Dermis microvascular lymphatic vessel endothelial cell (primary cell): ENCODE measurements at places on chromosomes 12 and 14.
A peak's percentile ranks its signal among the peaks of the same experiment; 100 is the strongest.

- no peak for DNase-seq
Measured at GRCh38 chr12:12249216-12250050, 17.4 kb downstream of the LRP6 start.

DNA sequence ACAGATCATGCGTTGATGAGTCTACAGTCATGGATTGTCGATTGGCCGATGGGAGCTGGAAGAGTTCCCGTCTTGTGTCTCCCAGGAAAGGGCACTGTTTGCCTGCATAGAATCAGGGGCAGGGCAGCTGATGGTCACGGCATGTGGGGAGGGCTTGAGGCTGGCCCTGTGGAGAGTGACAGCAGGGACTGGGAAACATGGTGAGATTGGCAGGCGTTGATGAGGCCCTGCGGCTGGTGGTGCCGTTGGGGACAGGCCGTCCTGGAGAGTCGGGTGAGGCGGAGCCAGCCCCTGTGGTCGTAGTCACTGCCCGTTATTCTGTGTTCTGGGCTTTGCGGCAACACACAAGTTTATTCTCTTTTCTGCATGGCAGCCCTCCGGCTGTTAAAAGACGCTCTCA is 52.9 kb downstream of the TECPR2 start:
- no peak for DNase-seq

GRCh38 chr14:52961060-52961639 is 10.3 kb upstream of the FERMT2 start:
- peak; percentile 59 for DNase-seq

DNA sequence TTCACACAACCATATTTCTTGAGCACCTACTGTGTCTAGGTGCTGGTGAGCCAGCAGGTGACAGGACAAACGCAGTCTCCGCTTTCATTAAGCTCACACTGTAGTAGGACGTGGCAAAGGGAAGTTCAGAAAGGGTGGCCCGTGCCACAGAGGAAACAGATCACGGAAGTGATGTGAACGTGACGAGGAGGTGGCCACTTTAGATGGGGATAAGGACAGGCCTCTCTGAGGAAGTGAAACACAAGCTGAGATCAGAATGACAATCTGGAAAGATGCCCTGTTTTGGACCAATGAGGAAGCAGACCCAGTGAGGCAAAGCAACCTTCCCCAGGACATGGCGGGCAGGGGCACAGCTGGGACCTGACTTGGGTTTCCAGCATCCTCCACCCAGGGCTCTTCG is 127.4 kb upstream of the PRMT8 start:
- no peak for DNase-seq

- DNase-seq = no peak
Measured at GRCh38 chr12:88298014-88298682, 156.0 kb downstream of the TMTC3 start.

GRCh38 chr12:14393751-14394150 is 28.3 kb downstream of the ATF7IP start:
- no peak for DNase-seq

DNA sequence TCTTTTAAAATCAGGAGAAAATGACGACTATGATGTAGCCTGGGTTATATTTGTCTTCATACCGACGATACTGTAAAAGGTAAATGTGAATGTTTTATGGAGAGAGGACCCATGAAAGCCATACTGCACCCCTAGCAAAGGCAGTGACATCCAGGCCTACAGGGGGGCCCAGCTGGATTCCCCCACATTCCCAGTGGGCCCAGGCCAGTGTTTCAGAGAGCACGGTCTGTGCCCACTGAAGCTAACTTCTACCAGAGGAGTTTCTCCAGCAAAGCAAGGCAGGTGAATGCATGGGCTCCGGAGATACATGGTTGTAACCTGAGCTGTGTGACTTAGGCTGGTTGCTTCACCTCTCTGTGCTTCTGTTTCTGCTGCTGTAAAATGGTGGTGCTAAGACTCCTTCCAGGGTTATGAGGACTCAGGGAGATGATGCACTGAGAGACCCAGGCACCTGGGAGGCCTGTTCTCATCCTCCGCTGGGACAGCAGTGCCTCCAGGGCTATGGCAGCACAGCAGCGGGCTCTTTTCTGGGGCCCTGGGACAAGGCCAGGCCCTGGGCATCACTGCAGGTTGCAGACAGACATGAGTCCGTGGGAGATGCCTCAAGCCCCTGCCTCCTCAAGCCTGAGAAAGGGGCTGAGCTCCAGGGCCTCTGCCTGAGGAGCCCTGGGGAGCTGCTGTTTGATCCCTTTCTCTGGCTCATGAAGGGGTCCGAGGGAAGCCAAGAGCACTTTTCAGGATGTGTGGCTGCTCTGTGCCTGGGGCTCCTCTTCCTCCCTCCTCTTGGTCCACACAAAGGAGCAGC is 73.7 kb downstream of the SERPINA3 start:
- DNase-seq = no peak

- no peak for DNase-seq
Measured at GRCh38 chr12:58648176-58648575, 272.1 kb downstream of the LRIG3 start.

DNA sequence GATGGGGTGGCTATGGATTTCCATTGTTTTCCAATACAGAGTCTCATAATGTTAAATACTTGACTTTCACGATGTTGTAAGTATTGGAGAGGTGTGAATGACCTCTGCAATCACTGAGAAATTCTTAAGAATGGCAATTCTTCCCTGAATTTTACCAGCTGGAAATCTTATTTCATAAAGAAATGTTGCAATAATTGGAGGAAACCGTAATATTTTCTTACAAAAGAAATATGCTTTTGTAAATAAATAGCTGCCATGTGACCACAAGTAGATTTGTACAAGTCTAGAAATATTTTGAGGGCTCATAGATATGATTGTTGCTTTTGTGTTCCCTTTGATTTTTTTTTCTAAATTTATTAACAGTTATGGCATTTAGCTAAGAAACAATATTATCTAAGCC is 308.7 kb upstream of the ATP2B1 start:
- no peak for DNase-seq

GRCh38 chr12:6790496-6791150 is 1.3 kb downstream of the CD4 start:
- no peak for DNase-seq

DNA sequence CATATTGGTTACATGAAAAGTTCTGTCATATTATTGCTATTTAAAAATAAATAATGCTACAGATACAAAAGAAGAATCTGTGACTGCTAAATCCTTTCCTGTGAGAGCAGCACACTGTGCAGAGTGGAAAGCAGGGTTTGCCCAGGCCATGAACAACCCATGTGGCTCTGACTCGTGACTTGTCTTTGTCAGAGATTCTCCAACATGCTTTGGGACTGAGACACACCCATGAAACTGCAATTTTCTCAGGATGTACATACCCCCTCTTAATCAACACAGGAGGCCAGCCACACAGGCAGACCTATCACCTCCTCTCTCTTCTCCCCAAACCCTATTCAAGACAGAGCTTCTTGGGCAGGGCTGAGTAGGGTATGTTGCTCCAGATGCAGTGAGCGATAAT is 96.8 kb upstream of the NTF3 start:
- no peak for DNase-seq

- DNase-seq = no peak
Measured at GRCh38 chr12:47343684-47344567, 264.2 kb upstream of the AMIGO2 start.

- no peak for DNase-seq
Measured at GRCh38 chr12:19200261-19200660, 70.7 kb downstream of the PLEKHA5 start.

- no peak for DNase-seq
Measured at GRCh38 chr14:76719666-76720065, 41.6 kb upstream of the VASH1 start.

GRCh38 chr12:106871477-106871876 is 84.2 kb upstream of the TMEM263 start:
- DNase-seq = no peak

- DNase-seq = no peak
Measured at GRCh38 chr12:97211416-97211930, 251.1 kb upstream of the RMST start.

GRCh38 chr14:37241198-37241597 is 43.5 kb downstream of the MIPOL1 start:
- DNase-seq = no peak

GRCh38 chr14:30550335-30550734 is 8.6 kb upstream of the G2E3 start:
- DNase-seq = no peak
